ENCODE measurements at places on chromosomes 6 and 20.

GRCh38 chr20:63553251-63553932 is 567 bp upstream of the FNDC11 start:
- H3K36me3 ChIP-seq = no peaks in the 10 kb centered on the region
- peaks cover 12% of the 10 kb centered on the region for H3K4me1 ChIP-seq
- peak; percentile 86 for DNase-seq

- no peaks in the 10 kb centered on the region for H3K27me3 ChIP-seq
- H3K4me3 ChIP-seq = no peak overlapping the region
- H3K27ac ChIP-seq = no peak overlapping the region
Measured at GRCh38 chr20:32385541-32385940, 27.4 kb downstream of the ASXL1 start.

DNA sequence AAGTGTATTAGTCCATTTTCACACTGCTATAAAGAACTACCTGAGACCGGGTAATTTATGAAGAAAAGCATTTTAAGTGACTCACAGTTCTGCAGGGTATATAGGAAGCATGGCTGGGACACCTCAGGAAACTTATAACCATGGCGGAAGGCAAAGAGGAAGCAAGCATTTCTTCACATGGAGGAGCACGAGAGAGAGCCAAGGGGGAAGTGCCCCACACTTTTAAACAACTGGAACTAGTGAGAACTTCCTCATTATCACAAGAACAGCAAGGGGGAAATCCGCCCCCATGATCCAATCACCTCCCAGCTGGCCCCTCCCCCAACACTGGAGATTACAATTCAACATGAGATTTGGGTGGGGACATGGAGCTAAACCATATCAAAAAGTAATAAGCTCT is 28.3 kb upstream of the B3GAT2 start:
- H3K4me1 ChIP-seq = no peaks in the 10 kb centered on the region
- DNase-seq = no peak
- no peak overlapping the region for H3K4me3 ChIP-seq
- no peaks in the 10 kb centered on the region for H3K36me3 ChIP-seq

GRCh38 chr6:153045271-153045670 is 42.8 kb upstream of the MTRF1L start:
- H3K4me1 ChIP-seq = no peaks in the 10 kb centered on the region
- no peak overlapping the region for H3K27ac ChIP-seq
- no peak overlapping the region for H3K4me3 ChIP-seq

- peaks cover 10% of the 10 kb centered on the region for H3K4me1 ChIP-seq
- no peak for DNase-seq
- H3K27ac ChIP-seq = no peak overlapping the region
- no peak overlapping the region for H3K4me3 ChIP-seq
- peaks cover 12% of the 10 kb centered on the region for H3K27me3 ChIP-seq
Measured at GRCh38 chr6:20217324-20217855, 5.1 kb upstream of the MBOAT1 start.

- H3K4me3 ChIP-seq = no peak overlapping the region
- no peak for DNase-seq
Measured at GRCh38 chr20:6744180-6744579, 23.3 kb upstream of the BMP2 start.

GRCh38 chr20:45336530-45337366 is 11.5 kb downstream of the SDC4 start:
- no peaks in the 10 kb centered on the region for H3K4me1 ChIP-seq
- no peak overlapping the region for H3K27ac ChIP-seq
- H3K4me3 ChIP-seq = no peak overlapping the region

DNA sequence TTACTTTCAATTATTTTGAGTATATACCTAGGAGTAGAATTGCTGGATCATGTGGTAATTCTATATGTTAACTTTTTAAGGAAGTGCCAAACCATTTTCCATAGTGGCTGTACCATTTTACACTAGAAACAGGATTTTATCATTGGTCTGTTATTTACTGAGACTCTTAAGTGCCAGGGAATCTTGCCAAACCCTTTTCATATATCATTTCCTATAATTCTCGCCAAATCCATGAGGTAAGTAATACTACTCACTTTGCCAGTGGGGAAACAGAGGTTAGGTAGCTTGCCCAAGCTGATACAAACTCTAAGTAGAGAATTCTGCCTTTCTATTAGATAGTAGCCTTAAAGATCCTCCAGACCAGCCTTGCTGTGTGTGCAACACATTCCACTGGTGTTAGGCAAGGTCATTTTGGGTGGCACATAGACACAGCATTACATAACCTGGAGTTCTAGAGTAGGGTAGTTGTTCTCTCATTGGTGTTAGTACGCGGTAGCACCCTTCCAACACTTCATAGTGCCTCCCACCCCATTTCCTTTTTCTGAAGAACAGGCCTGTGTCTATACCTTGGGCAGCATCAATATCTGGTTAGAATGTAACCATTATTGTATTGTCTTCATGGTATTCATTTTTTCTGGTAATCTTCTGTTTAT is 65.5 kb downstream of the ARID1B start:
- peaks cover 37% of the 10 kb centered on the region for H3K36me3 ChIP-seq
- H3K27ac ChIP-seq = no peak overlapping the region
- H3K27me3 ChIP-seq = no peaks in the 10 kb centered on the region
- H3K4me1 ChIP-seq = peaks cover 69% of the 10 kb centered on the region

GRCh38 chr6:5827056-5827904 is 179.4 kb downstream of the NRN1 start:
- peaks cover 44% of the 10 kb centered on the region for H3K4me1 ChIP-seq
- H3K4me3 ChIP-seq = no peak overlapping the region
- H3K27ac ChIP-seq = no peak overlapping the region
- DNase-seq = no peak

DNA sequence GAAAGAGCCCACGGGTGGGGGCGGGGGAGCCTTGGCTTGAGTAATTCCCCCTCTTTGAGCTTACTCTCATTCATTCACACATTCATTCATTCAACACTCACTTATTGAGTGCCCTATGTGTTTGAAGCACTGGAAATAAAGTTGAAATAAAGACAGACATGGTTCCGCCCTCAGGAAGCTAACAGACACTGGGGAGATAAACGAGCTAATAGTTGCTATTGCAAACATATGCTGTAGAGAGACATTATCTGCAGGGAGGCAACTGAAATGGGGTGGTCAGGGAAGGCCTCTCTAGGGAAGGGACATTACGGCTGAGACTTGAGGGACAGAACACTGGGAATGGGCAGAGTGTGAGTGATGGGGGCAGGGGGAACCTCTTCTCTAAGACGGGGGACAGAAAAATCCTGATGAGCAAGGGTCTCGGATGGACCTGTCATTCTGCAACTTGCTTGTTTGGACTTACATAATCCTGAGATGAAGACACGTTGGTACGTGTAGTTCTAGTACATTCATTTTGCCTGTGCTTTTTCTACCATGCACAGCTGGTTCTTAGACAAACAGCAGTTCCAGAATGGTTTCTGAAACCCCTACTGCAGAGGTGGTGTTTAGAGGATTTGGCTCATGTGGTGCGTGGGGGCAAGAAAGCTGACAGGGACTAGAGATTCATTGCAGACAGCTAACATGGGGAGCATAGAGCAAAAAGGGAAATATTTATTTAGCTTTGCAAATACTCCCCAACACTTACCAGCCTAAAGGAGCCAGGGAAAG is 71.1 kb upstream of the BLCAP start:
- H3K4me3 ChIP-seq = no peak overlapping the region
- DNase-seq = no peak
- no peaks in the 10 kb centered on the region for H3K4me1 ChIP-seq
- H3K36me3 ChIP-seq = no peaks in the 10 kb centered on the region

- H3K4me1 ChIP-seq = no peaks in the 10 kb centered on the region
- H3K27me3 ChIP-seq = no peaks in the 10 kb centered on the region
- H3K27ac ChIP-seq = no peak overlapping the region
Measured at GRCh38 chr20:6726761-6727160, 40.7 kb upstream of the BMP2 start.

DNA sequence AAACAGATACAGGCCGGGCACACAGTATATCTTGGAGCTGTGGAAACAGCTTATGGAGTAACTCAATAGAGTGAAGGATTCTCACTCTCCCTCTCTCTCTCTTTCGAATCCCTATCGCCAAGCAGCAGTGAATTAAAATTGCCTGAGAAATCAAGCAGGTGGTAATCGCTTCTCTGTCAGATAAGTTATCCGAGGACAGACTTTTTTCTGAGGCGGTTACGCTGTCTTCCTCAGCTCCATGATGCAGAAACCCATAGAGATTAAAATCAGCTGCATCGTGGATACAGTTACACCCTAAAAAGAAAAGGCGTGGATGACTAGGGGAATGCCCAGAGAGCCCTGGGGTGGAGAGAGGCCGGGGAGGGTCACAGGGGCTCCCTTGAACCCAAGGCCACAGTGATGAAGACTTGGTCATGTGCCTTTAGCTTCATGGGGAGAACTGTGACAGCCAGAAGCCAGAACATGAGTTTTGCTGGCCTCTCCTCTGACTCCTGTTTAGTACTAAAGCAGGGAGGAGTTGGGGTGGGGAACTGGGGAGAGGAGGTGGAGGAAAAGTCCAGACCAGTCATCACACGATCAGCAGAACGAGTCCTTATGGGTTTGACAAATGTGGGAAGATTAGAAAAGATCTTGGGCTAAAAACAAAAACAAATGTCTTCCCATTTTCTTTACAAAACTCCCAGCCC is 138.8 kb upstream of the JARID2 start:
- H3K36me3 ChIP-seq = peaks cover 1% of the 10 kb centered on the region
- no peak overlapping the region for H3K27ac ChIP-seq
- no peak overlapping the region for H3K4me3 ChIP-seq
- no peaks in the 10 kb centered on the region for H3K27me3 ChIP-seq
- H3K4me1 ChIP-seq = no peaks in the 10 kb centered on the region

DNA sequence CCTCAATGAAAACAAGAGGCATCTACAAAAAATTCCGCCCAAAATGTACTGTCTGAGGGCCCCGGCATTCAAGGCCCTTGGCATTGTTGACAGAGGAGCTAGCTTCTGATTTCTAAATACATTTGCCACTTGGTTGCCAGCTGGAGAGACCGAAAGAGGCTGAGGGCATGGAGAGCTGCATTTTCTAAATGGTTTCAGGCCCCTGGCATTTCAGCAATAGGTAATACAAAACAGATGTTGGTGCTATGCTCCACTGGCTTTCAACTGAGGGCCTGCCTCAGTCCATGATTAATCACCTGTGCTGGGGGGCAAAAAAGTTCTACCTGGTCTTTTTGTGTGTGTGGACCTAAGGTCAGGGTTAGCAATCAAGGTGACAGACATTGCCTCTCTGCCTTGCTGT is 79.5 kb upstream of the ISM1 start:
- H3K4me3 ChIP-seq = no peak overlapping the region
- H3K4me1 ChIP-seq = peaks cover 3% of the 10 kb centered on the region
- H3K36me3 ChIP-seq = no peaks in the 10 kb centered on the region
- DNase-seq = no peak
- peaks cover 5% of the 10 kb centered on the region for H3K27me3 ChIP-seq

DNA sequence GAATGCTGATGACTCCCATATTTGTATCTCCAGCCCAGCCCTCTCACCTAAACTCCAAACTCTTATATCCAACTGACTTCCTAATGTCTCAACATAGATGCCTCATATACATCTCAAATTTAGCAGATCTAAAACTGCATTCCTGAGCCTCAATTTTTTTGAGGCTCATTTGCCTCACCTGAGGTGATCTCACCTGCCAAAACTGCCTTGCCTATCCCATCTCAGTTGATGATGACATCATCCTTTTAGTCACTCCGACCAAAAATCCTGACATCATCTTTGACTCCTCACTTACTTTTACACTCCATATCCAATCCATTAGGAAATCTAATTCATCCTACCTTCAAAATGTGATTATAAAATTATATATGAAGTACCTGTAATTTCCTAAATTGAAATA is 25.6 kb upstream of the SLPI start:
- peaks cover 2% of the 10 kb centered on the region for H3K4me1 ChIP-seq
- H3K27ac ChIP-seq = no peak overlapping the region
- H3K27me3 ChIP-seq = peaks cover 32% of the 10 kb centered on the region
- no peaks in the 10 kb centered on the region for H3K36me3 ChIP-seq

- no peak overlapping the region for H3K27ac ChIP-seq
- H3K4me1 ChIP-seq = no peaks in the 10 kb centered on the region
- no peak overlapping the region for H3K4me3 ChIP-seq
- DNase-seq = no peak
- H3K27me3 ChIP-seq = peaks cover 26% of the 10 kb centered on the region
Measured at GRCh38 chr20:33148040-33148439, 19.9 kb upstream of the BPIFA2 start.

DNA sequence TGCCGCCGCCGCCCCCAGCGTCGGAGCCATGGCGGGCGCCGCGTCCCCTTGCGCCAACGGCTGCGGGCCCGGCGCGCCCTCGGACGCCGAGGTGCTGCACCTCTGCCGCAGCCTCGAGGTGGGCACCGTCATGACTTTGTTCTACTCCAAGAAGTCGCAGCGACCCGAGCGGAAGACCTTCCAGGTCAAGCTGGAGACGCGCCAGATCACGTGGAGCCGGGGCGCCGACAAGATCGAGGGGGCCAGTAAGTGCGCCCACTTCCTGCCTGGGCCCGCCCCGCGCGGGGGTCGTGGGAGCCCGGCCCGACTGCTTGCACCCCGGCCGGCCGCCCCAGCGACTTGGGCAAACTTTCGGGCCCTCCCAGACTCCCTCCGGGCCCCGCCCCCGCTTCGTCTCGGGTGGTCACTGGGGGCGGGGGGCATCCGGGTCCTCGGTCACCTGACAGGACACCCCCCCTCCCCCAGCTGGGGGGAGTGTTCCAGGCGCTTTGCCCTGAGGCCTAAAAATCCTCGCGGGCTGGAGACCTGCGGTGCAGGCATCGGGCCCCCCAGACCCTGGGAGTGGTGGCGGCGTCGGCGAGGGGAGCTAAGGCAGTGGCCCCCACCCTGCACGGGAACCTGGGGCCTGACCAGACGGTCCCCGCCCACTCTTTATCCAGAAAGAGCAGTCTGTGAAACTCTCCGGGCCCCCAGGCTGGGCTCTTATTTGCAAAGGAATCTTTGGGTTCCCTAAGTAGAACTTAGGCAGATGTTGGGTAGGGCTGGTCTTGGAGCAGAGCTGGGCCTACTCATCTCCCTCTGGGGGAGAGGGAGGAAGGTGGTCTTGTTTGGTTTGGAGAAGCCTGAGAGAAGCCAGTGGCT is 501 bp downstream of the PLCG1 start:
- no peaks in the 10 kb centered on the region for H3K27me3 ChIP-seq
- DNase-seq = peak; percentile 79
- peaks cover 40% of the 10 kb centered on the region for H3K36me3 ChIP-seq
- peaks cover 64% of the 10 kb centered on the region for H3K4me1 ChIP-seq
- peak overlapping the region; percentile 85 for H3K4me3 ChIP-seq
- H3K27ac ChIP-seq = peak overlapping the region; percentile 93

- H3K36me3 ChIP-seq = no peaks in the 10 kb centered on the region
- H3K27ac ChIP-seq = no peak overlapping the region
- peaks cover 4% of the 10 kb centered on the region for H3K4me1 ChIP-seq
- no peaks in the 10 kb centered on the region for H3K27me3 ChIP-seq
- no peak overlapping the region for H3K4me3 ChIP-seq
- DNase-seq = no peak
Measured at GRCh38 chr6:35973670-35974222, 50.7 kb downstream of the SLC26A8 start.

- no peak overlapping the region for H3K27ac ChIP-seq
- H3K4me3 ChIP-seq = no peak overlapping the region
- no peaks in the 10 kb centered on the region for H3K36me3 ChIP-seq
- DNase-seq = no peak
- peaks cover 6% of the 10 kb centered on the region for H3K27me3 ChIP-seq
Measured at GRCh38 chr6:138229072-138229471, 10.8 kb upstream of the PBOV1 start.

- H3K27me3 ChIP-seq = peaks cover 17% of the 10 kb centered on the region
- peaks cover 30% of the 10 kb centered on the region for H3K4me1 ChIP-seq
- H3K36me3 ChIP-seq = no peaks in the 10 kb centered on the region
- DNase-seq = no peak
- no peak overlapping the region for H3K4me3 ChIP-seq
Measured at GRCh38 chr6:113626475-113626874, 230.7 kb upstream of the MARCKS start.

- no peak for DNase-seq
- peaks cover 27% of the 10 kb centered on the region for H3K36me3 ChIP-seq
- H3K27me3 ChIP-seq = no peaks in the 10 kb centered on the region
Measured at GRCh38 chr20:3927486-3928291, 38.5 kb downstream of the PANK2 start.

Data from activated naive CD8-positive, alpha-beta T cell treated with anti-CD3 and anti-CD28 coated beads for 36 hours (primary cell).